Glomerular endothelial cell (primary cell): ENCODE measurements at places on chromosomes 3 and 15.

DNA sequence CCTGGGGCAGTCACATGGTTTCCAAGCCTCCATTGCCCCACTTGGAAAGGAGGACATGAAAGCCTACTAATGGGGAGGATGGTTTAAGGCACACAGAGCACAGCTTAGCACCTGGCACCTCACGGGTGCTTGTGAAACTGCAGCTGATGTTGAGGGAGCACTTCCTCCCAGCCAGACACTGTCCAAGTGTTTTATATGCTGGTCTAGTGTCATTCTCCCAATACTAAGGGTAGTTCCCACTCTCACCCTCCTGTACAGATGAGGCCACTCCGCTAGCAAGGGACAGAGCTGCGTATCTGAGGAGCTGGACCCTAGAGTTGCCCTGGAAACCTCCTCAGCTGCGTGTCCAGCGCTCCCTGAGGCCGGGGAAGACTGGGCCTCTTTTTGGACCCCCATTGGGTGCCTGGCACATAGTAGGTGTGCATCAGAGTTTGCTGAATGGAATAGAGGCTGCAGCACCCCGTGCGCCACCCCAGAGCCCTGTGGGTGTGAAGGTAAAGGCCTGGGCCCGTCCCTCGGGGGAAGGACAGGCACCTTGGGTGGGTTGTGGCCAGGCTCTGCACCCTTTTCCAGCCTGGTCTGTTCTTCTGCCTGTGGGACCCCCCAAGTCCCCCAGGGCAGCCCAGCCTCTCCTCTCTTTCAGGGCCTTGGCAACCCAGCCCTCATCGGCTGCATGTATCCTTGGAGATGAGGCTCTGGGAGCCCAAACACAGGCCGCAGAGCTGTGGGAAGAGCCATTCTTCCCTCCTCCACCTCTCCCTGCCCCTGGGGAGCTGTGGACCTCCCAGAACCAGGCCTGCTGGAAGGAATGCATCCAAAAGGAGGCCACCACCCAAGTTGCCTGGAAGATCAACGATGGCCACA, 31.3 kb downstream of the DNASE1L3 start:
- DNase-seq, result no peak

DNA sequence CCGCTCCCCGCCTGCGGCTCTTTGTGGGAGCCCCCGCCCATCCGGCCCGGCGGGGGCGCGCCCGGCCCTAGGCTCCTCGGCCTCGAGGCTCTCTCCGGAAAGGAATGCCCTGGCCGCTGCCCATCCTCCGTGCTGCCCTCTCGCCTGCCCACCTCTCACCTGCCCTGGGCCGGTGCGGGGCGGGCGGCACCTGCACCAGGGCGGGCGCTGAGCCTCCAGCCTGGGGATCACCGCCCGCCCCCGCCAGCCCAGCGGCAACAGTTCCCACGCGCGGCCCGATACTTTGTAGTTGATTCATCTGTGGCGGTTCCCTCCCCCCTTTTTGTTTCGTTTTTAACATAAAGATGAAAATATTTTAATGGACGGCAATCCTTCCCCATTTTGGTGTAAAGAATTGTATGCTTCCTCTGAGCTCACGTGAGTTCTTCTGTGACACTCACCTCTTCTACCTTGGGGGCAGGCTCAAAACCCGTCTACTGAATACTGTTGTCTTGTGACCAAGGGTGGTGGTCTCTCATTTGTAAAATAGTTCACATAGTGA, 1.9 kb downstream of the KLF13 start:
- no peak for DNase-seq

DNA sequence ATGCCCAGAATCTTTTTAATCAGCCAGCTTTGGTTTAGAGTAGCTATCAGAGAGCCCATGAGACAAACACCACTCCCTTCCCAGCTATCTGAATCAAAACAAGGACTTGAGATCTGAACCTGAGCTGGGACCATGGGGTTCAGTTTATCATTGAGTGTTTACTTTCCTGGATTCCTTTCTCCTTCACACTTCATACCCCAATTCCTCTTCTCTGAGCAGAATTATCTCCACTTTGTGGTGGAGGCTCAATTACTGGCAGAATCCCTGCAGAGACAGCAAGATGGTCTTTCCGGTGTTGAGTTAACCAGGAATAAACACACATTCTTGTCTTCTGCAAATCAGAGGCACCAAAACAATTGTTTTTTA, 102.4 kb downstream of the RPL22L1 start:
- no peak for DNase-seq

GRCh38 chr15:100340721-100341238, 995 bp downstream of the ADAMTS17 start:
- no peak for DNase-seq

- DNase-seq, result no peak
These were observed 243.9 kb downstream of the FAM43A start for GRCh38 chr3:194929578-194929960.

- DNase-seq, result no peak
These were observed 94.8 kb upstream of the FEZF2 start for GRCh38 chr3:62467966-62468722.

DNA sequence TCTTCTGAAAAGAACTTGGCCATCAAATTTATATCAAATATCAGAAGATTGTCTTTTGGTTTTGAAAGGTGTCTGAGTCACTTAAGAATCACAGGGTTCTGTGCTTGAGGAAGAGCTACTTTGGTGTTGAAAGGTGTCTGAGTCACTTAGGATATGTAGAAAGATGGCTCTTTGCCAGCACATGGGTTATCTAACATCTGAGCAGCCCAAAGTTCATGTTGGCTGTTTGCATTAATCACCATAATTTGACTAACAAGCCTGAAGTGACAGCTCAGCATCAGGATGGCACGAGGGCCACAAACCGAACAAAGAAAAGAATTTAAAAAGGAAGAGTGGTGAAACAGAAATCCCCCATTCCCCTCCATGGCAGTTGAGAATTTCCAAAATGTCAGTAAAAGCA, 190.5 kb upstream of the CMC1 start:
- no peak for DNase-seq

DNA sequence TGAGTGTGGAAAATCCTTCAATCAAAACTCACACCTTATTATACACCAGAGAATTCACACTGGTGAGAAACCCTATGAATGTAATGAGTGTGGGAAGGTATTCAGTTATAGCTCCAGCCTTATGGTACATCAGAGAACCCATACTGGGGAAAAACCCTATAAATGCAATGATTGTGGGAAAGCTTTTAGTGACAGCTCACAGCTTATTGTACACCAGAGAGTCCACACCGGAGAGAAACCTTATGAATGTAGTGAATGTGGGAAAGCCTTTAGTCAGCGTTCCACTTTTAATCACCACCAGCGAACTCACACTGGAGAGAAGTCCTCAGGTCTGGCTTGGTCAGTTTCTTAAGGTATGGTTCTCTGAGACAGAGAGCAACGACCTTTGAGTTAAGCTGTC, 13.7 kb upstream of the ZNF660 start:
- DNase-seq, result no peak

DNA sequence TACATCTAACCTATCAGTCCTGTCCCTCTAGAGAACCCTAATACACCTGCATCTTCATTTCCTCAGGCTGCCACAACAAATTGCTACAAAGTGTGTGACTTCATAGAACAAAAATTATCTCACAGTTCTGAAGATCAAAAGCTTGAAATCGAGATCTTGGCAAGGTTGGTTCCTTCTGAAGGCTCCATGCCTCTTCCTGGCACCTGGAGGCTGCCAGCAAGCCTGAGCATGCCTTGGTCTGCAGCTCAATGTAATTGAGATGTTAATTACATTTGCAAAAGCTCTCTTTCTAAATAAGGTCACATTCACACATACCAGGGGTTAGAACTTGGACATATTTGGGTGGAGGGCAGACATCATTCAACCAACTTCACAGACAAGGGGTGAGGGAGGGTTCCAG, 86.4 kb upstream of the ABHD17C start:
- no peak for DNase-seq

- no peak for DNase-seq
These were observed 111.9 kb upstream of the KLHL25 start for GRCh38 chr15:85906640-85907039.

GRCh38 chr3:64685800-64686445, 1.9 kb downstream of the ADAMTS9 start:
- DNase-seq, result no peak

GRCh38 chr3:5093731-5094130, 28.4 kb upstream of the ARL8B start:
- no peak for DNase-seq

- DNase-seq, result no peak
These were observed 26.0 kb downstream of the BFSP2 start for GRCh38 chr3:133425898-133426297.

- DNase-seq, result no peak
These were observed 26.0 kb downstream of the FBLN2 start for GRCh38 chr3:13574798-13575451.

DNA sequence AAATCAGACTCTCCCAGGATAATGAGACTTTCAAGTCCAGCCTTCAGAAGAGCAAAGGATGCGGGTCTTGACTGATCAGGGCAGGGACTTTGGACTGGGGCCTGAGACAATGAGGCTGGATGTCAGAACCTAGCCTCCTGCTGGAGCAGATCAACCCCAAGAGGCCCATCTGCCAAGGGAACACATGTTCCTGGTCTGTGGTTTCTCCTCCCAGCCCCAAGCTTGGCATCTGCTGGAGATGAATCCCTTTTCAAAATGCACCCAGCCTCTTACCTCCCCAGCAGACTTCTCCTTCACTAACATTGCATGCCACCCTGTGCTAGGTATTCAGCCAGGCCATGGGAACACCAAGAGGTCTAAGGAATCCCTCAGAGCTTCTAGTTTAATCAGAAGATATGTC, 43.7 kb upstream of the MFGE8 start:
- DNase-seq, result no peak

- DNase-seq, result no peak
These were observed 16.9 kb downstream of the KLHL18 start for GRCh38 chr3:47299381-47300318.

- no peak for DNase-seq
These were observed 444.7 kb downstream of the MAGI1 start for GRCh38 chr3:65593780-65594752.
